ENCODE measurements at places on chromosomes 2 and 18.

- DNase-seq: no peak
Observed at GRCh38 chr2:229249536-229249935, 21.6 kb downstream of the PID1 start.

DNA sequence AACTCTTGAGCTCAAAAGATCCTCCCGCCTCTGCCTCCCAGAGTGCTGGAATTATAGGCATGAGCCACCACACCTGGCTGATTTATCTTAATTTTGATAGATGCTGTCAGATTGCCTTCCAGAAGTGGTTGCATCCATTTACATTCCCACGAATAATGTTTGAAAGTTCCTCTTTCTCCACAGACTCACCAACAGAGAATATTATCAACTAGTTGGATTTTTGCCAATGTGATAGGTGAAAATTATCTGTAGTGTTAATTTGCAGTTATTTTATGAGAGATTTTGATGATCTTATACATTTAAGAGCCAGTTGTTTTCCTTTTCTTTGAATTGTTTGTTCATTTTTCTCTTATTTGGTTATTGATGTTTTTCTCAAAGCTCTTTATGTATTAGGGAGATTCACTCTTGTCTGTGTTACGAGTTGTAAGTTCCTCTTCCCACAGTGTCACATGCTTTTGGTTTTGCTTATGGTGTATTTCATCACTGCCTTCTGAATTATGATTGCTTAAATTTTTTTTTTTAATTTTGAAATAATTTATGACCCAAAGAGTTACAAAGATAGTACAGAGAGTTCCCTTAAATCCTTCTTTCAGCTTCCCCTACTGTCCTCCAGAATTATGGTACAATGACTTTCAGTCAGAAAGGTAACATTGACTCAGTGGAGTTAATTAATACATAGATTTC, 20.7 kb upstream of the NT5DC4 start:
- no peak for DNase-seq

- no peak for DNase-seq
Observed at GRCh38 chr2:219444566-219445091, 10.0 kb downstream of the SPEG start.

DNA sequence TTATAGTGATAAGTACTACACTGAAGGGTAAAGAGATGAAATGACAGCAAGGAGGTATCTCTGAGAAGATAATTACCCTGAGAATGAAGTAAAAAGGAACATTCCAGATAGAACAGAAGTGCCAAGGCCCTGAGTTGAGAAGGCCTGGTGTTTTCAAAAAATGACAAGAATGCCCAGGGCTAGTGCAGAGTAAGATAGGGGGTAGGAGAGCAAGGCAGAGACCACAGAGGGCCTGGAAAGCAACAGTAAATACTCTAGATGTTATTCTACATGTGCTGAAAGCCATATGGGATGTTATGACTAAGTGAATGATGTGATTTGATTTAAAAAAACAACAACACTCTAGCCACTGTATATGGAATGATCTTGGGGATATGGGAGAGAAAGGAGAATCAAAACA, 52.3 kb downstream of the BAZ2B start:
- DNase-seq: no peak

GRCh38 chr18:2139691-2140090, 431.6 kb downstream of the METTL4 start:
- DNase-seq: no peak

DNA sequence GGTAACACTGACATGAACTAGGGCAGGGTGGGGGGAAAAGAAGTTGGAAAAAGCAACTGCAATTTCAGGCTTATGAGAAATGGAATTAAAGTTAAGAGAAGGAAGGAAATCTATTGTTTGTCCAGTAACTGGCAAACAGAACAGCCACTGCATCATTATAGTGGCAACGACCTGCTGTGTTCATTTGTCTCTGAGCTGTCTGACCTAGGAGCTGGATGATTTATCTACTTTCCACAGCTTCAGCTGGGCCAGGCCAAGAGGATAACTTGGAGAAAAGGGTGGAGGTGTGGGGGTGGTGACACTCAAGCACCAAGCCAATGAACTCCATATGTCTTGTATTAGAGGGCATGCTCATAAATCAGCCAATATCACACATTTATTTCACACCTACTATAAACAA, 291.5 kb upstream of the KLHL29 start:
- DNase-seq: no peak

- DNase-seq: no peak
Observed at GRCh38 chr2:74099835-74100234, 47.9 kb downstream of the BOLA3 start.

- no peak for DNase-seq
Observed at GRCh38 chr2:38064801-38065501, 11.0 kb downstream of the CYP1B1 start.

- no peak for DNase-seq
Observed at GRCh38 chr2:102025583-102026267, 34.0 kb downstream of the IL1R2 start.

- no peak for DNase-seq
Observed at GRCh38 chr2:100589527-100589926, 26.7 kb downstream of the PDCL3 start.

GRCh38 chr18:44733069-44733753, 52.5 kb downstream of the SETBP1 start:
- no peak for DNase-seq

DNA sequence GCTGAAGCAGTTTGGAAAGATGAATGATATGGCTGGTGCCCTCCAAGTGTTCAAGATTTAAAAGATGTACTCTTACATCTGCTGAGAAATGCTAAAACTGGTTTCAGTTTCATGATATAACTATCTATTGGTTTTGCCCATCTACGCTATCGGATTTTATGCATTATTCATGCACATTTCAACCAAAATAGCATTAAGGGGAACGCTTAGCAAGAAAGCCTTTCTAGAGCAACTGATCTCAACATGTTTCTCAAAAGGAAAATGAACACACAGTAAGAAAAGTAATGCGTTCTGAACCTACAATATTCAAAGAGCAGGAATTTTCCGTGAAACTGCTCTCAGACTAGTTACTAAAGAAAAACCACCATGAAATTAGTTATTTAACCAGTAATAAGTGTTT, 93.9 kb downstream of the CABYR start:
- DNase-seq: no peak

- no peak for DNase-seq
Observed at GRCh38 chr2:210287301-210287700, 27.7 kb downstream of the MYL1 start.

DNA sequence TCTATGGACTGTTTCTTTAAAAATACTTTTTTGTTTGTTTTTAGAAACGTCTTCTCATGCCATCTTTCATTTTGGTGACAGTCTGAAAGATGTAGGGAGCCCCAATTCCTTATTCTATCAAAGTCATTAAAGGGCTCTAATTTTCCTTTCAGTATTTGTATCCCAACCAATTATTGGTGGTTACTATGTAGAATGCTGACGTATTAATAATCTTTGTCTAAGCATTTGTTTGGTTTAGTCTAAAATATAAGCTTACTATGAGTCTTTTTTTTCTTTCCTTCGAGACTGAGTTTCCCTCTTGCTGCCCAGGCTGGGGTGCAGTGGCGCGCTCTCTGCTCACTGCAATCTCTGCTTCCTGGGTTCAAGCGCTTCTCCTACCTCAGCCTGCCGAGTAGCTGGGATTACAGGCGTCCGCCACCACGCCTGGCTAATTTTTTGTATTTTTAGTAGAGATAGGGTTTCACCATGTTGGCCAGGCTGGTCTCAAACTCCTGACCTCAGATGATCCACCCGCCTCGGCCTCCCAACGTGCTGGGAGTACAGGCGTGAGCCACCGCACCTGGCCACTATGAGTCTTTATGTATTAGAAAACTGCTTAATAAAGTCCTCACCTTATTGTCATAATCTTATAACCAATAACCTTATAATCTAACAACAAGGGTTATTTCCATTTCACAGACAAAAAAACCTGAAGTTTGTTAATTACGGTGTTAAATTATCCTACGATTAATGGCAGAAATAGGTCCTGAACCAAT, 849 bp upstream of the VRK2 start:
- DNase-seq: no peak

Measured in NCI-H524 treated with DMSO at 0.1 percent for 48 hours (cell line).